ENCODE measurements at places on chromosomes 7 and 10.

GRCh38 chr7:103121641-103122040 lies 27.3 kb downstream of the NAPEPLD start:
- no peaks in the 10 kb centered on the region for H3K27me3 ChIP-seq
- peaks cover 23% of the 10 kb centered on the region for H3K4me1 ChIP-seq
- no peak overlapping the region for H3K27ac ChIP-seq
- no peak overlapping the region for H3K4me3 ChIP-seq

GRCh38 chr7:90262438-90262837 lies 17.5 kb downstream of the CFAP69 start:
- no peaks in the 10 kb centered on the region for H3K36me3 ChIP-seq
- no peak overlapping the region for H3K27ac ChIP-seq
- H3K27me3 ChIP-seq, result no peaks in the 10 kb centered on the region
- H3K4me1 ChIP-seq, result no peaks in the 10 kb centered on the region
- DNase-seq, result no peak

DNA sequence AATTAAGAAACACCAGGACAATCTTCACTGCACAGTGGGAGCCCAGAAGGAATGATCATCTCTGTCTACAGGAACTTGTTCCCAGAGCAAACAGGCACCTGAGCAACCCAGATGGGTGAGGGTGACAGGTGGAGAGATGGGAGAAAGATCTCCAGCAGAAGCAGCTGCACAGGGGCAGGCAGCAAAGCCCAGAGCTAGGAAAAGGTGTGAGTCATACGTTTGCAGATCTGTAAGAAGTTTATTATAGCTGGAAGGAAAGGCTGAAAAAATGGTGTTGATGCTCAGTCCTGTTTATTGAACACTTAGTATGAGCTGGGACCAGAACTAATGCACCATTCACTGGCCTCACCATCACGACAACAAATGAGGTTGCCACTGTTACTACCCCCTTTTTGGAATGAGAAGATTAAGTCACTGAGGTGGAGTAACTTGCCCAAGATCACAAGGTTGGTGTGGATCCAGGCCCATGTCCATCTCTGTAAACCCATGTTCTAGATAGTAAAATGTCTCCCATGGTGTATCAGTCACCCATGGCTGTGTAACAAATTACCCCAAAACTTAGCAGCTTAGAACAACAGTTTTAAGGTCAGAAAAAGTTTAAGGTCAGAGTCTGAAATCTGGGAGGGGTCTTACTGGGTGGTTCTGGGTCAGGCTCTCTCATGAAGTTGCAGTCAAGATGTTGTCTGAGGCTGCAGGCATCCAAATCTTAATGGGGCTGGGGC lies 506.9 kb downstream of the RPS24 start:
- DNase-seq, result no peak
- H3K27me3 ChIP-seq, result no peaks in the 10 kb centered on the region
- peaks cover 19% of the 10 kb centered on the region for H3K4me1 ChIP-seq
- H3K4me3 ChIP-seq, result no peak overlapping the region
- H3K27ac ChIP-seq, result no peak overlapping the region

DNA sequence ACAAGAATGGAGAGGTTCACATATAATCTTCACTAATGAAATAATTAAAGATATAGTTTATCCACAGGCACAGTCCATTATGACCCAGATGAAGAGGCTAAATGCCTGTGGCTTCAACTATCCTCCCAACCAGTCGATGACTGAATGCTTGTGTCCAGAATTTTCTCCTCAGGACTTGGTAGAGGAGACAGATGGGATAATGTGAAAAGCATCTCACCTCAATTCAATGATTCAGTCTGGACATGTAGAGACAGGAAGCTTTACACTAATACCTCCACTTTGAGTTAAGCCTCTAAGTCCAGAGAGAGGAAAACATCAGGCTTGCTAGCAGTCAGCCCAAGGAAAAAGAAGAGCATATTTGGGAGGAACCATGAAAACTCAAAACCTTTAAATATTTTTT lies 59.1 kb upstream of the COL1A2 start:
- H3K36me3 ChIP-seq, result no peaks in the 10 kb centered on the region
- no peak for DNase-seq
- no peak overlapping the region for H3K27ac ChIP-seq
- no peak overlapping the region for H3K4me3 ChIP-seq
- no peaks in the 10 kb centered on the region for H3K4me1 ChIP-seq
- no peaks in the 10 kb centered on the region for H3K27me3 ChIP-seq

DNA sequence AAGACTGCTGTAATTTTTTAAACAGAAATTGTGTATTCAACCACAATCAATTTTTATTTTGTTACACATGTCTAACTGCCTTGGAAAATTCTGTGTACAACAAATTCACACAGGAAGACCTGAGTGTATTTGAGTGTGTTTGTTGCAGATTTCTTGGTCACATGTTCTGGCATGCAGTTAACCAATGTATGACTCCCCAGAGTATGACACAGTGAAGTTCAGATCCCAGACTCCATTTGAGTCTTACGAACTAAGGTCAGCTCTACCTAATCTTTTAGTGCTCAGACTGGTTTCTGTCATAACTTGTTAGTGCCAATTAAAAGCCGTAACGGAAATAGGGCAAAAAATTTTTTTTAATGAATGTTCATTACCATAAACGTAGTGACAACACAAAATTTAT lies 5.8 kb downstream of the GNAI1 start:
- H3K4me3 ChIP-seq, result no peak overlapping the region
- H3K36me3 ChIP-seq, result no peaks in the 10 kb centered on the region
- no peaks in the 10 kb centered on the region for H3K27me3 ChIP-seq
- DNase-seq, result no peak
